ENCODE measurements at places on chromosomes 3 and 15. TPM values are rescaled to one million over a fixed set of nuclear protein-coding genes. Genes with fewer than 3 reads are reported as not detected.
A peak's percentile ranks its signal among the peaks of the same experiment; 100 is the strongest.

The DLL4 gene
- polyA plus RNA-seq = 7.3 TPM

The UPK1B gene
- 13.2 TPM for polyA plus RNA-seq

- DNase-seq = no peak
Measured at GRCh38 chr15:99651023-99651807, 82.0 kb downstream of the LYSMD4 start.

DNA sequence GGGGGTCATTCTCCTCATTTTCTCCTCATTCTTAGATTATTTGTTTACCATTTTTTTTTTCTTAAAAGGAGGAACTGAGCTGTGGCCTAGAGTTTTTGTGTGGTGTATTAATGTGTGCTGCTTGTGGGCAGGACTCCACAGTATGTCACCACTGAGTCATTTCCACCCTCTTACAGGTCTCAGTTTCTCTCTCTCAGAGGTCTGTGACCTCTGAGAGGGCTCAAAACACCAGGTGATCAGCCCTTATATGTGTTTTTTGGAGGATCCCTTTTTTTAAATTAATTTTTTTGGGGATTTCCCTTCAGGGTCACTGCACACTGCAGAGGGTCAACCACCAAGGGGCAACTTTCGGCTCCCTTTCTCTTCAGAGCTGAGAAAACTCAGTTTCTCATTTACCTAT is 166.4 kb downstream of the SUCNR1 start:
- no peak for DNase-seq

- DNase-seq = no peak
Measured at GRCh38 chr3:128503164-128503651, 10.2 kb upstream of the GATA2 start.

DNA sequence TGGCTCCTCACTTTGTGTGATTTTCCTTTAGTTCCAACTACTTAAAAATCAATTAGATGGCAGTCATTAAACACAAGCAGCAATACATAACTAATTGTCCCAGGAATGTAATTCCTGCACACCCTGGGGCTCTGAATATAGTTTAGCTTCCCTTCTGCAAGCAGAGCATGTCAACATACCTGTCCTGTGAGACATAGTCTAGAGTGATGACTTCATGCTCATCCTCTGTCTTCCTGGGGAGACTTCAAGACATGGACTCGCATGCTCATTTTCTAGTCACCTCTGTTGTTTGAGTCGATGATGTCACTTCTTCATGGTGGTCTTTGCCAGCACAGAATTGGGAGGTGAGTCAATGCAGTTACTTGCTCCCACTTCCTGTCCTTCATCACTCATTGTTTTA is 15.7 kb downstream of the C3orf52 start:
- no peak for DNase-seq

- DNase-seq = peak; percentile 48
Measured at GRCh38 chr3:196969660-196970546, 1.3 kb upstream of the PIGZ start.

DNA sequence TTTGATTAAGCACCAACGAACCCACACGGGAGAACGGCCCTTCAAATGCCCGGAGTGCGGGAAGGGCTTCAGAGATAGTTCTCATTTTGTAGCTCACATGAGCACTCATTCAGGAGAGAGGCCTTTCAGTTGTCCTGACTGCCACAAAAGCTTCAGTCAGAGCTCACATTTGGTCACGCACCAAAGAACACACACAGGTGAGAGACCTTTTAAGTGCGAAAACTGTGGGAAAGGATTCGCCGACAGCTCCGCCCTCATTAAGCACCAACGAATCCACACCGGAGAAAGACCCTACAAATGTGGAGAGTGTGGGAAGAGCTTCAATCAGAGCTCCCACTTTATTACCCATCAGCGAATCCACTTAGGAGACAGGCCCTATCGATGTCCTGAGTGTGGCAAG is 8.7 kb downstream of the ZNF774 start:
- DNase-seq = no peak

The MDFIC2 gene
- polyA plus RNA-seq = not detected

DNA sequence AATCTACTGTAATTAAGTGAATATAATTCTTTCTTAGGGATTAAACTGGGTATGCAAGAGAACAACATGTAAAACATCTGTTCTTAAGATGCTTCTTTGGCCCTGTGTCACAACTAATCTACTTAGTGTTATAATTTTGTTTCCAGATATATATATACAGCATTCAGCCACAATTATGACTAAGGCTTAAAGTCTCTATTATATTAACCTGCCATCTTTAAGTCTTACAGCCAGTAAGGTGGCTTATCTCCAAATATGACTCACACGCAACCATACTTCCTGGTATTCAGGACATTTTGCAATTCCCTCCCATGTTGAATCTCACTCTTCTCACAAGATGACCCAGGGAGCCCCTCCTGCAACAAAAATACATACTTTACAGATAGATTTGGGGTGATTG is 6.6 kb upstream of the KBTBD8 start:
- DNase-seq = no peak

The EFCAB12 gene
- 6.9 TPM for polyA plus RNA-seq

Measured in renal pelvis (tissue), 12 donors.